ENCODE measurements at places on chromosomes 7 and 10. TPM values are rescaled to one million over a fixed set of nuclear protein-coding genes. Genes with fewer than 3 reads are reported as not detected.

Gene ANKRD22
- 0.42 TPM for total RNA-seq

Gene ZNF853
- total RNA-seq, result 26.4 TPM

DNA sequence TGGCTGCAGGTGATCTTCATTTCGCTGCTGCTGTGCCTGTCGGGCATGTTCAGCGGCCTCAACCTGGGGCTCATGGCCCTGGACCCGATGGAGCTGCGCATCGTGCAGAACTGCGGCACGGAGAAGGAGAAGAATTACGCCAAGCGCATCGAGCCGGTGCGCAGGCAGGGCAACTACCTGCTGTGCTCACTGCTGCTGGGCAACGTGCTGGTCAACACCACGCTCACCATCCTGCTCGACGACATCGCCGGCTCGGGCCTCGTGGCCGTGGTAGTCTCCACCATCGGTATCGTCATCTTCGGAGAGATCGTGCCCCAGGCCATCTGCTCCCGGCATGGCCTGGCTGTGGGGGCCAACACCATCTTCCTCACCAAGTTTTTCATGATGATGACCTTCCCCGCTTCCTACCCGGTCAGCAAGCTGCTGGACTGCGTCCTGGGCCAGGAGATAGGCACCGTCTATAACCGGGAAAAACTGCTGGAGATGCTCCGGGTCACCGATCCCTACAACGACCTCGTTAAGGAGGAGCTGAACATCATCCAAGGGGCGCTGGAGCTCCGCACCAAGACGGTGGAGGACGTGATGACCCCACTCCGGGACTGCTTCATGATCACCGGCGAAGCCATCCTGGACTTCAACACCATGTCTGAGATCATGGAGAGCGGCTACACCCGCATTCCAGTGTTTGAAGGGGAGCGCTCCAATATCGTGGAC is 1.3 kb downstream of the CNNM2 start:
- DNase-seq, result peak; percentile 47

GRCh38 chr10:131230641-131231322 is 80.7 kb downstream of the TCERG1L start:
- no peak for DNase-seq

Gene FIS1
- total RNA-seq, result 194 TPM

GRCh38 chr10:114284346-114285071 is 45.5 kb downstream of the VWA2 start:
- no peak for DNase-seq

DNA sequence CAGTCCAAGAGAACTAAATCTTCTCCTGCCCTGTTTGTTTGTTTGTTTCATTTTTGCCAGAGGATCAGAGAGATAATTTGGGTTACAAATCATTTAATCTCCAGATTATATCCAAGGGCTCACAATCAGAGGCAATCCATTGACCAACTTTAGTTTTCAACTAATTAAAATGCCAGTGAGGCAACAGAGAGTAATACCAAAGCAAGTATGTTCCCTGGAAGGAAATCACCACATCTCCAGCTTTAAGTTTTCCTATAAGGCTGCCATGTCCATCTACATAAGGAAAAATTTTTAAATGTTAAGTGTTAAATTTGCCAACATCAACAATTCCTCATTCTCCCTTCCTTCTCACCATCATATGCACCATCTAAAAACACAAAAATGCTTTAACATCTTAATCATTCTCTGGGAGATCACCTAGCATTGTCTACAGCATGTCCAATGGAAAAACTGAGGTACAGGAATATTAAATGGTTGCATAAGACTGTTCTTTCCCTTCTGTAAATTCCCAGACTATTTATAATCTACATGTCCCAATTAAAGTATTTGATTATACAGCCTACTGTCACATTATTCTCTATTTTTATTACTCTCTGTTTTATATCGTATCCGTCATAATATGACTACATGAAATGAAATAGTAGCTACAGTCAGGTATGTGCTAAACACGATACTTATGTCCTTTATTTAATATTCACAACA is 14.1 kb downstream of the USP54 start:
- no peak for DNase-seq

- DNase-seq, result no peak
These were observed 107.9 kb upstream of the FAM180A start for GRCh38 chr7:135856356-135857144.

- no peak for DNase-seq
These were observed 48.7 kb upstream of the LOXL4 start for GRCh38 chr10:98316661-98317060.

DNA sequence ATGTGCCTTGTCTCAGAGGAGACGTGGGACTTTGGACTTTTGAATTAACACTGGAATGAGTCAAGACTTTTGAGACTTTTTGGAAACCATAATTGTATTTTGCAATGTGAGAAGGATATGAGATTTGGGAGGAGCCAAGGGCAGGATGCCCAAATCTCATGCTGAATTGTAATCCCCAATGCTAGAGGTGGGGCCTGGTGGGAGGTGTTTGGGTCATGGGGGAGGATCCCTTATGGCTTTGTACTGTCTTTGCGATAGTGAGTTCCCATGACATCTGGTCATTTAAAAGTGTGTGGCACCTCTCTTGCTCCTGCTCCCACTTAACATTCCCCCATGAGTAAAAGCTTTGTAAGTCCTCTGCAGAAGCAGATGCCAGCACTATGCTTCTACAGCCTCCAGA is 39.2 kb downstream of the DNAJC9 start:
- no peak for DNase-seq

All from dorsolateral prefrontal cortex (tissue), 122 donors.